Occipital lobe (tissue), 3 donors: ENCODE measurements at places on chromosomes 2 and 18.
A peak's percentile ranks its signal among the peaks of the same experiment; 100 is the strongest.

DNA sequence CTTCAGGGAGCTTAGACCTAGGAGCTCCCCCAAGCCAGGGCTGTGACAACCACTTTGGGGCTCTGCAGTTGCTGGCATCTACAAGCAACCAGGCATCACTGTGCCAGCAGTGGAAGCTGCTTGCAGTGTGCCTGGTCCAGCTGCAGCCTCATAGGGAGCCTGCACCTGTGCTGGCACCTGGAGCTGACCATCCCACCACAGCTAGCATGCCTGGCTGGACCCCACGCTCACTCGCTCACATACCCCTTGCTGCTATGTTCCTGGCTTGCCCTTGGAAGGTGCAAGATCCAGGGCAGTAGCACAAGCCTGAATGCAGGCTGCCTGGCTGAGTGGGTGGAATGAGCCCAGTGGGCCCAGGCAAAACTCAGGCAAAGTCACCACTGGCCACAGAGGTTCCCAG is 82.5 kb downstream of the ZNF804A start:
- no peak for DNase-seq

- DNase-seq: no peak
These were observed 172.2 kb downstream of the DPP10 start for GRCh38 chr2:114614592-114614991.

GRCh38 chr2:233453916-233454315 is 99.6 kb downstream of the DGKD start:
- DNase-seq: no peak

DNA sequence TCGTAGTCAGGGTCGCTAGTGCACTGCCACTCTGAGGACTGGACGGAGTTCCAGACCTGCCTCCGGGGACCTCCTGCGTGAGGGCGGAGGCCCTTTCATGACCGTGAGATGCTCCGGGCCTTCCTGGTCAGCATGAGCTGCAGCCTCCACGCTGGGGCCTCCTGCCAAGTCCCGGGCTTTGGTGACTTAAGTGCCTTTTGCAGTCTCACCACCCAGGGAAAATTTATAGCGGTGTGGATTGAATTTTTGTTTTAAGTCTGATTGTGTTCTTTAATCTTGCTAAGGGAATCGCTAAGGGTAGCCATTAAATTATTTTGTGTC is 33.6 kb downstream of the CHRNA1 start:
- no peak for DNase-seq

- DNase-seq: no peak
These were observed 10.7 kb downstream of the PIK3C3 start for GRCh38 chr18:41965634-41966255.

DNA sequence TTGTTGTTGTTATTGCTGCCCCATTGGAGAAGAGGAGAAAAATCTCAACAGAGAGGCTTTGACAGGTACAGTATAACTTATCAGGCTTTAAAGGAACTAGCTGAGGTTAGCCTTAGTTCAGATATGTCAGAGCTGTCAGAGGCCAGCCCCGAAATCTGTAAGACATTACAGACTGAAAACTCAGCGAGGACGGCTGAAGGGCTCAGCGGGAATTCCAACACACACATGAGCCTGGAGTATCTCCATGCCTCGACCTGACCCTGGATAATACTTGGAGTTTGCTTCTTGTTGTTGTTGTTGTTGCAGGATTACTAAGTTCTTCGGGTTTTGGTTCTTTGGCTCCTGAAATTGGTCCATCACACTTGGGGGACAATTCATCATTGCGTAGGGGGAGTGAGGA is 166.9 kb downstream of the MIB1 start:
- no peak for DNase-seq

GRCh38 chr2:15940661-15941480 is 521 bp downstream of the MYCN start:
- DNase-seq: no peak

GRCh38 chr2:3132466-3132865 is 245.2 kb downstream of the EIPR1 start:
- DNase-seq: no peak

- DNase-seq: no peak
These were observed 69.2 kb downstream of the EHBP1 start for GRCh38 chr2:62774555-62775366.

- DNase-seq: no peak
These were observed 20.5 kb downstream of the SPIRE1 start for GRCh38 chr18:12637393-12637792.

GRCh38 chr18:79489051-79489898 is 93.5 kb downstream of the NFATC1 start:
- DNase-seq: no peak

DNA sequence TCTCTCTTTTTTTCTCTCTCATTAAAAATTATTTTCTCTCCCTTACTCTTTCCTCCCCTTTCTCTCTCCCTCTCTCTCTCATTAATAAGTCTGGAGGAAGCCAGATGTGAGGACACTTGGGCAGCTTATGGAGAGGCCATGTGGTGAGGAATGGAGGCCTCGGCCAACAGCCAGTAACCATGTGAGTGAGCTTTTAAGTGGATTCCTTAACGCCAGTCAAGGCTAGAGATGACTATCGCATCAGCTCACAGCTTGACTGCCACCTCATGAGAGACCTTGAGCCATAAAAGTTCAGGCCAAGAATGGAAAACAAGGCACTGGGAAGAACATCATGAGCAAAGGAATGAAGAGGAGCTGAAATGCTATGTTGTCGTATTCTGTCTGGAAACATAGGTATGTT is 39.1 kb downstream of the ETAA1 start:
- DNase-seq: no peak

GRCh38 chr2:178796079-178796677 is 11.0 kb downstream of the TTN start:
- DNase-seq: no peak

DNA sequence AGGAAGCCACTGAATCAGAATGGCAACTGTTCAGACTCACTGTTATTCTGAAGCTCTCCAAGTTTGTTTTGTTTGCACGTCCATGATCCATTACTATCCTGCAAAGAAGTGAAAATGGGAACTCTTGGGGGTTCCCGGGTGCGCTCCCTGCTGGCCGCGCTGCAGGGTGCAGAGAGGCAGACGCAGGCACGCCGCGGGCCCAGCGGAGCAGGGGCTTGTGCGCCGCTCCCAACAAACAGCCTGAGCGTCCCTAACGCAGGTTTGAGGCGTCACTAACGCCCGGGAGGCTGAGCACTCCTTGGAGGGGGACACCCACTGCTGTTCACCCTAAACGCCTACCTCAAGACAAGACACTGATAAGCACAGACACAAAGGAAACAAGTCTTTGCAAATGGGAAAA is 14.3 kb upstream of the PIEZO2 start:
- DNase-seq: no peak

- no peak for DNase-seq
These were observed 62.1 kb downstream of the NDUFA10 start for GRCh38 chr2:239962890-239963591.

DNA sequence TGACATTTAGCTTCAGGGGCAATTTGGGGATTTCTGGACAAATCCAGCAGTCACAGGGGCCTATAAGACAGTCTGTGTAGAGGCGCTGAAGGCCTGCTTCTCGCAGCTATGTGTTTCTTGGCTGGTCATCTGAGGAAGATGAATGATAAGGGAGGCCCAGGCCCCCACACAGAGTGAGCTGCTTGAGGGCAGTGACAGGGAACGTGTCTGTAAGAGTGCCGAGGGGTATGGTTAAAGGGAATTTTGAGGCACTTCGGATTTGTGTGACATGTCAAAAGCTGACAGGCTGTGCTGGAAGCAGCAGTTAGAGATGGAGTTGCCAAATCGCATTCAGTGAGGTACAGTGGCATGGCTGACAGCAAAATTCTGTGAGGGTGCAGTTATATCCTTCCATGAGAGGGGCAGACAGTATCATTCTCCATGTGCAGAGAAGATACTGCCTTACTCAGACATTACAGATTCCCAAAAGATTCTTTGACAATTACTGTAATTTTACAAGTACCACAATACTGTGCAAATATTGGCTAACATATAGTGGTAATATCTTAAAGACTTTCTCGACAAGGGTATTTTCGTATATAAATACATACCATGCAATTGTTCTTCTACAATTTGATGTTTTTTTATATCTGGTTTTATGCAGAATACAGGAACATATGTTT is 74.0 kb downstream of the CERS6 start:
- no peak for DNase-seq

- DNase-seq: no peak
These were observed 51.2 kb downstream of the CAVIN2 start for GRCh38 chr2:191795715-191796114.

- DNase-seq: no peak
These were observed 189.3 kb downstream of the RNF152 start for GRCh38 chr18:61703508-61703907.

DNA sequence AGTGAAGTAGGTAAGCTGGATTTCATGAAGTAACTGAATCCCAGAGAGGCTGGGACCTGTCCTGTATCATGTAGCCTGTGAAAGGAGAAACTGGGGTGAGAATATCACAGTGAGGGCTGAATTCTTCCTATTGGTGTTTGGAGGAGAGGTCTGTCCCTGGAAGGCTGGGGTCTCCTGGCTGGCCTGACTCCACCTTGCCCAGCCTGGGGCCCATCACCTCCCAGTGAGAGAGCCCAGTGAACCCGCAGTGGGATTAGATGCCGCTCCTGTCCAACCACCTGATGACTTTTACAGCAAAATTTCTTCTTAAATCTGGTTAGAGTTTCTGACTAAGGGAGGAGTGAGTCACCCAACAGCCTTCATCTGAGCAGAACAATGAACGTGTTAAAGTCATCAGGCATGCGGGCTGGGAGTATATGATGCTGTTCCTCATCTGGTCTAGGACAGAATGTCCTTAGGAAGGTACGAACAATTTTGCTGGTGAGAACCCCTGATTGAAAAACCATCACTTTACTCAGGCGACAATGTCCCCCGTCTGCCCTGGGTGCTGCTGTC is 152.9 kb downstream of the LPIN1 start:
- DNase-seq: no peak

DNA sequence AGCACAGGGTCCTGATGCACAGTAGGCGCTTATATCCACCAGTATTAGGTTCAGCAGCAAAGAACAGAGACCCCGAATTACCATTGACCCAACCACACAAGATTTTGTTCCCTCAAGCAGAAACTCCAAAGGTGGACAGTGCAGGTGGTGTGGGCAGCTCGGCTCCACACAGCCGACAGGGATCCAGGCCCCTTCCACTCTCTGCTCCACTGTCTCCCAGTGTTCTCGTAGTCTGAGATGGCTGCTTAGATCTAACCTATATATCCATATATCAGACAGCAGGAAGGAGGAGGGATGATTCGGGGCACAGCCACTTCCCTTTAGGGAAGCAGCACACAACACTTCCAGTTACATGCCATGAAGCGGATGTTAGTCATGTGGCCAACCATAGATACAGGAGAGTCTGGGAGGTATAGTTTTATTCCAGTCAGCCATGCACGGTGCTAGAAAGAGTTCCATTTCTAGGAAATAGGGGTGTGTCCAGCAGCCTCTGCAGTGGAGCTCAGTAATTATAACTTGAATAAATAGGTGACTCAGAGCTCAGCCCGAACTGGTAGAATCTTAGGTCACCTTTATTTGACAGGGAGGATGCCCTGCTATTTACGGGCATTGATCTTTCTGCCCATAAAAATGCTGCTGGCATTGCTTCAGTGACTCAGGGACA is 158.9 kb downstream of the TWIST2 start:
- no peak for DNase-seq

DNA sequence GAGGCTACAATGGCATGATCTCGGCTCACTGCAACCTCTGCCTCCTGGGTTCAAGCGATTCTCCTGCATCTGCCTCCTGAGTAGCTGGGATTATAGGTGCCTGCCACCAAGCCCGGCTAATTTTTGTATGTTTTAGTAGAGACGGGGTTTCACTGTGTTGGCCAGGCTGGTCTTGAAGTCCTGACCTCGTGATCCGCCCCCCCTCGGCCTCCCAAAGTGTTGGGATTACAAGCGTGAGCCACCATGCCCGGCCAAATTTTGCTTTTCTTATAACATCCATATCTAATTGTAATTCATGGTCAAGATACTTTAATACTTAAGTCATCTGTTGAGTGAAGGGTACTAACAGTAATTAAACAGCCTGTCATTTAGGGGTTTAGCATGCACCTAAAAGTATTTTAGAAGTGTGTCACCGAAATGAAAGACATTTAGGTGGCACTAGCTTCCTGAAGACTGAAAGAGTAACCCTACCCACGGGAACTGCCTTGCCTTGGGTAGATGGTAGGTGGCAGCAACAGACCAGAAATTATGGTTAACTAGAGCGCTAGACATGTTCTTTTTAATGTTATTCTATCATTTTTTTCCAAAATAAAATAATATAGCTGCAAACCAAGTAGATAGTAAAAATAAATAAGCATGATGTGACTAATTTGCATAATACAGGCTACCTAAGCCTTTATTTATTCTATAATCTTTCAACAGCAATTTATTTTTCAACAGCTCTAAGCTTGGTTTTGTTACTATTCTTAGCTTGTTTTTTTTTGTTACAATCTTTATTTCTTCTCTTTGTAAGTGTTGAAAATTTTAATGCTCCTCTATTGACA is 8.6 kb upstream of the ACYP2 start:
- DNase-seq: peak; percentile 12

DNA sequence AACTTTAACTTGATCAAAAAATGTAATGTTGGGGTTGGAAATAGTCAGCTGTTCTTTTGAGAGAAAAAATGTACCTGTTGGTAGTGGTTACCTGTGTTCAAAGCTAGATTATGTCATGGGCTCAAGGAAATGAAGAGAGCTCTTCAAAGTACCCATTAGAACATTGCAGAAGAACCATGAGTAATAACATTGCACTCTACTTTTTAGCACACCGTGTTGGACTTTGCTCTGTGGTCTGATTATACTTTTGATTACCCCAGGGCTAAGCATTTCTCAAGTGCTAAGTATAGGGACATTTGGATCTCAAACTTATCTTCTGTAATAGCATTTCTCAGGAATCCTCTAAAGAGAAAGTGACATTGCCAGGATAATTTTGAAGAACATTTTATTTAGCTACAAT is 1122.8 kb upstream of the CELF4 start:
- no peak for DNase-seq

DNA sequence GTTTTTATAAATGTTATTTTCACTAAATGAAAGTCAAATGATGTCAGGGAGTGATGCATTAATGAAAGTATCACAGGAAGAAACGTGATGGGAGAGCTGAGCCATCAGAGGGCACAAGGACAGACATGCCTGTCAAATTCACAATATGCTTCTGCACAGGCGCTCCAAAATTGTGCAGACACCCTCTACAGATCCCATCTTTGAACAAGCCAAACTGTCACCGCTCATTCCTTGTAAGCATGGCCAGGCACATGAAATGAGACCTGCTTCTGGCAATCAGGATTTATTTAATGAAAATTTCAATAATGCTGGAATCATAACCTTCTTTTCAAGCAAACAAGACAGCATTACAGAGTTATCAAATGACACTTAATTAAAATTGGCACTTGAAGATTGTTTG is 20.4 kb upstream of the FSHR start:
- no peak for DNase-seq
